ENCODE measurements at places on chromosomes 3 and 15.

DNA sequence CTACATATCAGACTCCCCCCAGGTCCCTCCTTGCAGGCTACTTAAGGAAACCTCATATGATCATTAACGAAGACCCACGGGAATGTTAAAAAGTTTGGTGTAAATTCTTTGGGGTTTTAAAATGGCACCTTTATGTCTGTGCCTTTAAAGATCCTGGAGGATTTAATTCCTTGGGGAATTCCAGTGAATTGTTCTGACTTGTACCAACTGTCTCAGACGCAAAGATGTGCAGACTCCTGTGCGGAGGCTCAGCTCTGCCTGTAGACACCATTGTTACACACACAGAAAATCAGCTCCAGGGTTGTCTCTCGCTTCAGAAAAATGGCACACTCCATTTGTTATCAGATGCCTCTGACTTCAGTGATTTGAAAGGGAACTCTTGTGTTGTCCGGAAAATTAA, 414.4 kb upstream of the CFAP20DC start:
- no peak for DNase-seq

- no peak for DNase-seq
Measured at GRCh38 chr3:80606073-80606472, 838.3 kb upstream of the ROBO1 start.

- DNase-seq: no peak
Measured at GRCh38 chr3:159102001-159102400, 300.1 kb downstream of the MFSD1 start.

DNA sequence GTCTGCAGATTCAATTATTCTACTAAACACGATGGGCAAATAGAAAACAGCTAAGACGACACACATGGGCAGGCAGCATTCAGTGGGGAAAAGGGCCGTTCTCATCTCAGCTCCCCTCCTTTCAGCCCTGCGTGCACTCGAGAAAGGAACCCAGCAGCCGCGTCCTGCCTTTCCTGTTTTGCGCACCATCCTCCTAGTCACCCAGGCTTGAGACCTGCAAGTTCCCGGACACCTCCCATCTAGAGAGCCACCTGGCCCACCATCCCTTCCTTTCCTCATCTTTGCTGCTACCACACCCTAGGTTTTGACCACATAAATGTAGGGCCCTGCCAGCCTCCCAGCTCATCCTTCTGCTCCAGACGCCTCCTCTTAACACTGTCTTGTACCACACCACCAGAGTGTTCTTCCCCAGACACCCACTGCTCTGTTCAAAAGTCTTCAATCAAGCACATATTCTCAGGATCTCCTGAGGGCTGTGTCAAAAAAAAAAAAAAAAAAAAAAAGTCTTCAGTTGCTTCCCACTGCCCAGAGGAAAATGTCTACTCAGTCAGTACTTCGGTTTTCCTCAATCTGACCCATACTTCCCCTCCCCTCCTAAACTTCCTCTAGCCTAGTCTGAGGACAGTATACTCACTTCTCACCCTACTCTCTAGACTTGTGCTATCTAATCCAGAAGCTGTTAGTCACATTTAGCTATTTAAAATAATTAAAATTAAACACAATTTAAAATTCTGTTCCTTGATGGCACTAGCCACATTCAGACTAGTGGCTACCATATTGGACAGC, 182.0 kb downstream of the STT3B start:
- DNase-seq: no peak

DNA sequence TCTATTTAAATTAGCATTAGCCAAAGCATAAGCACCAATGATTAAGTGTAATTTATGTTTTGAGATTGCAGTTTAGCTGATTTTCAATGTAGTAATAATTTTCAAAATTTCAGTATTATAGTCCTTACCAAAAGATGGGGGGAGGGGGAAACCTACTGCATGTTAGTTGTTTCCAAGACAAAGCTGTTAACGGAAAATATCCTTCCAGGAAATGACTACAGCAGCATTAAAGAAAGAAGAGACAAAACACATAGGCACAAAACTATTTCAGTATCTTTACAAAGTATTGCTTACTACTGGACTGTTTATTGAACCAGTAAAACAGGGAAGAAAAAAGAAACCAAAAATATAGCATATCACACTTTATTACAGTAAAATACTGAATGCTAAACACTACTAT, 10.5 kb downstream of the BNIP2 start:
- DNase-seq: no peak

GRCh38 chr15:43514241-43515057, 3.0 kb upstream of the MAP1A start:
- peak; percentile 84 for DNase-seq
